HEK293T (cell line): ENCODE measurements at places on chromosomes 1 and 21.

GRCh38 chr1:39287541-39287940 lies 83.0 kb downstream of the MACF1 start:
- DNase-seq, result no peak

DNA sequence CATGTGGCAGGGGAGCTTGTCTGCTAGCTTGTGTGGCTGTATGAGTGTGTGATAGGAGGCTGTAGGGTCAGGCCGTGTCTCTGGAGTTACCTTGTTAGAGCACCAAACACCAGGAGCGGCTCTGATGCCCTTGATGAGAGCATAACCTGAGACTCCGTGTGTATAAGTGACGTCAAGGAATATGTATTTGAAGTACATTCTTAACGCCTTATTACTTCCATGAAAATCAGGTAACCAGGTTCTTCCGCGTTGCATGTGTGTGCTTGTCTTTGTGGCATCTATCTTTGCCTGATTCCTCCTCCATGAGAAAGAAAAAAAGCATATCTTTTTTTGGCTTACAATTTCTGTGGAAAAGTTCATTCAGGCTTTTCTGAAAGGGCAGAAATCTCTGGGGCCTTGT lies 4.6 kb downstream of the OLFML3 start:
- peak; percentile 2 for DNase-seq

DNA sequence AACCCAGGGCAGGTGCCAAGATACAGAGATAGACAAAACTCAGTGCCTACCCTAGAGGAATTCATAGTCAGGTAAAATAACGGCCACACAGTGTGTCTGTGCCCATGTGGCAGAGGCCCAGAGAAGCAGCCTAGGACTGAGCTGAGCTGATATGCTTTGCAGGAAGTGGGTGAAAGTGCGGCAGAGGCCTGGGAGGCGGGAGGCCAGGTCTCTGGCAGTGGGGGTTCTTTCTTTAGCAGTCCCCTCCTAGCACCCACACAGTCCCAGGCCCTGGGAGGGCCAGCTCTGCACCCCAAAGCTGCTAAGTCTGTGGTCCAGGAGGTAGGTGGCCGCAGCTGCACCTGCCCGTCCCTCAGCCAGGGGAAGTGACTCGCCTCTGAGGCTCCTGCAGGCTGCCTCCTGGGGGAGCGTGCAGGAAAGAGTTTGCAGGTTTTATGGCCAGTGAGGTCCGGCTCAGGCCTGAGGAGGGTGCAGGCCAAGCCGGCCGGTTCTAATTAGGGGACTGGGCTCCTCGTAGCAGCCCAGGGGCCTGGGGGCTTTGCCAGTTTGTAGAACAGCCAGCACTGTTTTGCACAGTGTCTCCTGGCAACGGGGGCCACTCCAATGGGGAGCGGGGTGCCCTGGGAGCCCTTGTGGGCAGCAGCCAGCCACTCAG lies 107.9 kb downstream of the SPSB1 start:
- DNase-seq, result no peak

DNA sequence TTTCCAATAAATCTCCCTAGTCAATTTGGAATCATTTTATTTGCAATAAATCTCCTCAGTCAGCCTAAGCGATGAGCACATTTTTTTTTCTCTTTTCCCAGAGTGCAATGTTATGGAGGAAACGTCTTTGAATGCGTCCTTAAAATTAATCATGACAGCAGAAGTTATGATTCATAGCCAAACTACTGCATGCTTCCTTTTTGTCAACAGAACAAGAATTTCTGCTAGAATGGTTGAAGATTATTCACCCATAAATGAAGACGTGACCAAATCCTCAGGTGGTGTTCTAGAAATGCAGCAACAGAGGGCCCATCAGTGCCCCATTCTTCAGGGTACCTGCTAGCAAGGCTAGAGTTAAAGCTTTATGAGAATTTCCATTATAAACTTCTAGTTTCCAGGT lies 407.9 kb upstream of the PKN2 start:
- DNase-seq, result no peak

DNA sequence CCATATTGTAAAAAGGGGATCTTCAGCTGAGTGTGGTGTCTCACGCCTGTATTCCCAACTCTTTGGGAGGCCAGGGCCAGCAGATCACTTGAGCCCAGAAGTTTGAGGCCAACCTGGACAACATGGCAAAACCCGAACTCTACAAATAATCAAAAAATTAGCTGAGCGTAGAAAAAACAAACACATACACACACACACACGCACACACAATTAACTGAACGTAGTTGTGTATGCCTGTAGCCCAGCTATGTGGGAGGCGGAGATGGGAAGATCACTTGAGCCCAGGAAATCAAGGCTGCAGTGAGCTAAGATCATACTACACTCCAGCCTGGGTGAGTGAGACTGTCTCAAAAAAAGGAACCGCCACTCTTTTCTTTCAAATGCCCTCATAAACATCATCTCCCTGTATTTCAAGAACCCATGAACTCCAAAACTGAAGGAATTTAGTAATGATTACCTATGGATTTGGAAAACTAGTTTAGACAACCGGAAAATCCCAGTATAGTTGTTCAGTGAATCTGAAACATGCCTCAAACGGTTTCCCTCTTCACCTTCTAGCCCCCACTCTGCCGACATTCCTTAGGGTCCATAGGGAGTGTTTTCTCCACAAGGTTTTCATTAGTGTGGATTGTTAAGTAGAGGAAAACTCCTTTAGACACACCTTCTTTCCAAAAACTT lies 4.5 kb downstream of the TXNIP start:
- DNase-seq, result no peak

DNA sequence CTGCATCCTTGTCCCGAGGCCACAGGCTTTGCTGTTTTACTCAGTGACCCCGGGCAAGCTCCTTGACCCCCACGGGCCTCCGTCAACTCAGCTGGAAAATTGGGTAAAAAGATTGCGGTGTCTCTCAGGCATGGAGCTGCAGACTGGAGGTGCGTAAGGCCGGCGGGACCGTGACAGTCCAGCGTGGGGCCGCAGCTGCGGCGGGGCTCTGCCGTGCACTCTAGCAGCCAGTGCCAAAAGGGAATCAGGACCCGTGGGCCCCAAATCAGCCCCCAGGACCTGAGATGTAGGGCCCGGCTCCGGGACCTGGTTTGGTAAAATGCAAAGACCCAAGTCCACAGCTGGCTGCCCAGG lies 158.3 kb downstream of the PRDM16 start:
- DNase-seq, result no peak

GRCh38 chr1:234933475-234933874 lies 195.2 kb downstream of the TOMM20 start:
- DNase-seq, result no peak

GRCh38 chr1:219659005-219659600 lies 46.2 kb upstream of the ZC3H11B start:
- DNase-seq, result no peak

DNA sequence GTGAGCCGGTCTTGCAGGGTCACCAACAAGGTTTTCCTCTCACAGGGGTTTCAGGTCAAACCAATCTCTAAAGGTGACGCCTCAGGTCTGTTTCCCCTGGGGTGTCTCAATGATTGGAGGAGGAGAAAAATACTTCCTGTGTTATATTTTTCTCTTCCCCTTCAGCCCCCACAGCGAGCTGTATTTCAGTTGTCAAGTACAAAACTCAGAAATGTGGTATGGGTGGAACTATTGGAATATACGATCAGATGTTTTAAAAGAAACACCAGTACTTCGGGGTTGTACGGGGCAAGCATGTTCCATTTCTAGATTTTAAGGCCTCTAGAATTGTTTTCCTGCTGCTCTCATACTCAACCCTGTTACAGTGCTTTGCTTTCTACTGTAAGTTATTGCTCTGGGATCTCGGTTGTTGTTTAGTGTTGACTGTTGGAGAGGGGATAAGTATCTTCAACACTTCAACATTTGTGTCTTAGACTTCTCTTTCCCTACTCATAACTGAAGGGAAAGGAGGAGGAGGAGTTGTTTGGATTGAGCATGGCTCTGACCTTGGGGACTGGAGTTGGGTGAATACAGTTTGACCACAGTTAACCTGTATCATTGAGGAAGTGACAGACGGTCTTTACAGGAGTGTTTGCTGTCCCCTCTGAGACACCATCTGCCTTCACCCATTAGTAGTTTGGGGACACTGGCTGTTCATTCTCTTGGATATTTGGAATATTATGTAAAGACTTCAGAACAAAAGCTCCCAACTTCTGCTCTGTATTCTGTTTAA lies 2.0 kb downstream of the MAPKAPK2 start:
- DNase-seq, result no peak

GRCh38 chr1:210364479-210364878 lies 35.8 kb downstream of the HHAT start:
- DNase-seq, result no peak

DNA sequence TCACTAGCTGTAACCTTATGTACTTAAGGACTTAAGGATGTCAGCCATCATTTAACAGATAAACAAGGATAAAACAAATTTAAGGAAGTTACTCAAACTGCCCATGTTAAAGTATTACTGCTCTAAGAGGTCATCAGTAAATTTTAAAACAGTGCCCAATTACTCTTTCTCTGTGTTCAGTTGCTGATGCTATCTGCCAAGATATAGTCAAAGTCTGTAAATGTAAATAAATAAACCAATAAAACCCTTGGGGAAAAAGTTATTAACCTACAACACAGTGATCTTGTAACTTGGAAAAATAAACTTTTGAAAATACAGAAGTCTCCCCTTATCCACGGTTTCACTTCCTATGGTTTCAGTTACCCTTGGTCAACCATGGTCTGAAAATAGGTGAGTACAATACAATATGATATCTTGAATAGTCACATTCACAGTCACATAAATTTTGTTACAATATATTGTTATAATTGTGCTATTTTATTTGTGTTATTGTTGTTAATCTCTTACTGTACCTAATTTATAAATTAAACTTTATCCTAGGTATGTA lies 501.8 kb downstream of the LMO4 start:
- no peak for DNase-seq

GRCh38 chr1:147171399-147172167 lies 687 bp downstream of the PRKAB2 start:
- peak; percentile 26 for DNase-seq

DNA sequence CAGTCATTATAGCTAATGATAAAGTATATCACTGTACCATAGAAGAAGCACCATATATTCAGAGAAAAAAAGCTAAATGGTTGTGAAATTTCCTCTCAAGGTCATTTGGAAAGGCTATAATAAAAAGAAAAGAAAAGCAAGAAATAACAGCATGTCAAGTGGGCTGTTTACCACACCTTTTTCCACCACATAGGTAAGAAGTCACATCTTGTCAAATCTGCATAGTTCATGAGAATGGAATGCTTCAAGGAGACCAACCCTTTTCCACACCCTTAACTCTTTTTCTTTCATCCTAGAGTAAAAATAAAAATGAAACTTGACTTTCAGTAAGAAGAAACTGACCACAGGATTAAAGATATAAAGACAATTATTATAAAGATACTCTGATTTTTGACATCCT lies 91.2 kb downstream of the ATP6V1G3 start:
- no peak for DNase-seq

- DNase-seq, result no peak
Measured at GRCh38 chr21:41933313-41934079, 20.3 kb downstream of the C2CD2 start.

DNA sequence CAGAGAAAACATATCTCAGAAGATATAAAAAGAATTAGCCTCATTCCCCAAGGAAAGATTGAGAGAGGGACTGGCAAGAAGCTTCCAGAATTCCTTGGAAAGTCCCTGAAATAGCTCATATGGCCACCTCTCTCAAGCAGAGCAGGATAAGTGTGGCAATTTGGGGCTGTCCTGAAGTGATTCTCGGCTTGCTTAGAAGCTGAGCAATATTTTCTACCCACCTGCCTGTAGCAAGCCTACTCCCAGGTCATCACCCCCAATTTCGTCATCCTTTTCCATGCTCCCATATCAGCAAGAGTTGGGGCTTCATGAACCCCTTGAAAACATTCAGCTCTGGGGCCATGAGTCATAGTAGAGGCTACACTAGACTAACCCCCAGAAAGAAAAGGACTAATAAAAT lies 131.5 kb downstream of the PLPP3 start:
- DNase-seq, result no peak

DNA sequence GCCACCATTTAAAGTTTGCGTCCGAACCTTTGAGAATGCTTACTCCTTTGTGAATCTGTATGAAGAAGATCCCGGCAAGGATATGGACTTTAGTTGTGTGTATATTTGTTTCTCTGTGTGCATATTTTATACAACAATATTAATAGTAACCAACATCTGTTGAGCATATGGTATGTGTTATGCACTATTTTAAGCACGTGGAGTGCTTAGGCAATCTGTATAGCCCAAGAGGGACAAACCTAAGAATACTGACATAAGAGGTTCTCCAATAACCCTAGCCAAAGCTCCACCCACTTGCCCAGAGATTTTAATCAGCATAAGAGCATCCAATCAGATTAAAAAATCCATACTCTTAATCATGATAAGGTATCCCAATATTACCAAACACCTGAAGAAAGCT lies 92.7 kb downstream of the MAB21L3 start:
- no peak for DNase-seq

GRCh38 chr21:16330082-16330907 lies 600.5 kb downstream of the USP25 start:
- DNase-seq, result peak; percentile 64

DNA sequence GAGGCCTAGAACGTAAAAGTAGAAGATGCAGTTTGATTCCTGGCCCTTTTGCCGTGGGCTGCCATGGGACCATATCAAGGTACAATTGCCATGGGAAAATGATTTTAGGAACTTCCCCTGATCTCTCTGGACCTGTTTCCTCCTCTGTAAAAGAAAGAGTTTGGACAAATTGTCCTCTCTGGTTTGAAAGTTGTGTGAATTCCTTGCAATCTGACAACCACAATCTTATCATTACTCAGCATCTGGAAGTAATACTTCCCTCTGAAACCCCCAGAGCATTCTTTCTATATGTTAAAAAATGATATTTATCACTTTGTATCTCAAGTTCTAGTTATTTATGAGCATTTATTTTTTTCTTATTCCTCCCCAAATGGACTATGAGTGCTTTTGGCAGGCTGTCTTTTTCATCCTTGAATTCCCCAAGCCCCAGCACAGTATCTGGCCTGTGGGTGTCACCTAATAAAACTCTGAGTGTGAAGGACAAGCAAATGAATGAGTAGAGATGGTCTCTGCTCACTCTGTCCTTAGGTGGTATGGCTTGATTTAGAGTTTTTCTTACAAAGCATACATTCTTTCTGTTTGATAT lies 181.1 kb downstream of the DYRK1A start:
- DNase-seq, result no peak

DNA sequence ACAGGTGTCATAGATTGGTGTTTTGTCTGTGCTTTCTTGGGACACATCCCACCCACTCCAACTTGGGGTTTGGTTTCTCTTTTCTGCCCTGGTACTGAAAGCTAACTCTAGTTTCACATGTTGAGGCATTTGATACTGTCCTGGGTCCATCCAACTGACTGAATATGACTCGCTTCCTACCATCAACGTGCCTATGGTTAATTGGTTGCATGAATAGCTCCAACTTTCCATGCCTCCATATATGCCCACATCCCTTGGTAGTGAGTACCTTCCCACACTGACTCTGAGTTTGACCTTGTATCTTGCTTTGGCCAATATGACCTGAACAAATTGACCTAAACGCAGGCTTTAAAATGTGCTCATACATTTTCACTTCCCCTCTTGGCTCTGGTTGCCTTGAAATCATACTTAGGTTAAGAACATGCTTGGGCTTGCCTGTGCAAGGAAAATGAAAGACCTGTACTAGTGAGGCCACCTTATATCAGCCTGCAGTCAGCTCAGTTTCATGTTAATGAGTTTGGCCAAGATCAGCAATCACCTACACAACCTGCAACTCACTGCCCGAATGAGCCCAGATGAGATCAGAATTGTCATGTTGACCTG lies 81.0 kb upstream of the KCNK2 start:
- no peak for DNase-seq
